T-helper 1 cell treated with Interleukin-12 subunit alpha and Interleukin-12 subunit beta and Interleukin-4 antibody, amounts not matched to agents 30 ng/mL and 1 ng/mL, for 36 hours (primary cell): ENCODE measurements at places on chromosomes 5 and 9. TPM values are rescaled to one million over a fixed set of nuclear protein-coding genes. Genes with fewer than 3 reads are reported as not detected.

FST gene
- not detected in 2 replicates for total RNA-seq

DIPK1B gene
- total RNA-seq = 0.29 and 0.37 TPM in 2 replicates

RANBP3L gene
- not detected in 2 replicates for total RNA-seq

NUTM2G gene
- total RNA-seq = not detected in 2 replicates

WWC1 gene
- total RNA-seq = not detected in 2 replicates

DMRT2 gene
- total RNA-seq = 0.63 and 1.3 TPM in 2 replicates

KCNV2 gene
- total RNA-seq = not detected in 2 replicates

IL9 gene
- 0.51 and 1.3 TPM in 2 replicates for total RNA-seq
